ENCODE measurements at places on chromosomes 7 and 10.
A peak's percentile ranks its signal among the peaks of the same experiment; 100 is the strongest.

GRCh38 chr7:156892081-156892800, 742 bp downstream of the LMBR1 start:
- peak; percentile 66 for DNase-seq

GRCh38 chr7:21704359-21704758, 161.5 kb downstream of the DNAH11 start:
- DNase-seq = no peak

DNA sequence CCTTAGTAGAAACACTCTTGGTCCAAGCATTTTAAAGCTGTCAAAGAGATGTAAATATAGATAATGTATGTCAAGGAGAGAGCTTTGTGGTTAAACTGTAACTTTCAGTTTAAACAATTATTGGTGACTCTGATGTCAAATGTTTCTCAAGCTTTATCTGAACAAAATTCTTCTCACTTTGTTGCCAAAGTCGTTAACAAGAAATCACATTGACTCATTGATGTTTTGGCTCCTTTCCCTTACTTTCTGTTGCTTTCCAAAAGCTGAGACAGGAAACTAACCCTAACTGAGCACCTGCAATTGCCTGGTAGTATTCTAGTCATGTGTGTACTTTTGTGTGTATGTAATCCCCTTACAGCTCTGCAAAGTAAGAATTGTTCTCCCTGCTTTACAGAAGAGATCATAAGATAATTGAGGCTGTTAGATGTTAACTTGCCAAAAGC, 108.5 kb downstream of the CFTR start:
- DNase-seq = no peak

DNA sequence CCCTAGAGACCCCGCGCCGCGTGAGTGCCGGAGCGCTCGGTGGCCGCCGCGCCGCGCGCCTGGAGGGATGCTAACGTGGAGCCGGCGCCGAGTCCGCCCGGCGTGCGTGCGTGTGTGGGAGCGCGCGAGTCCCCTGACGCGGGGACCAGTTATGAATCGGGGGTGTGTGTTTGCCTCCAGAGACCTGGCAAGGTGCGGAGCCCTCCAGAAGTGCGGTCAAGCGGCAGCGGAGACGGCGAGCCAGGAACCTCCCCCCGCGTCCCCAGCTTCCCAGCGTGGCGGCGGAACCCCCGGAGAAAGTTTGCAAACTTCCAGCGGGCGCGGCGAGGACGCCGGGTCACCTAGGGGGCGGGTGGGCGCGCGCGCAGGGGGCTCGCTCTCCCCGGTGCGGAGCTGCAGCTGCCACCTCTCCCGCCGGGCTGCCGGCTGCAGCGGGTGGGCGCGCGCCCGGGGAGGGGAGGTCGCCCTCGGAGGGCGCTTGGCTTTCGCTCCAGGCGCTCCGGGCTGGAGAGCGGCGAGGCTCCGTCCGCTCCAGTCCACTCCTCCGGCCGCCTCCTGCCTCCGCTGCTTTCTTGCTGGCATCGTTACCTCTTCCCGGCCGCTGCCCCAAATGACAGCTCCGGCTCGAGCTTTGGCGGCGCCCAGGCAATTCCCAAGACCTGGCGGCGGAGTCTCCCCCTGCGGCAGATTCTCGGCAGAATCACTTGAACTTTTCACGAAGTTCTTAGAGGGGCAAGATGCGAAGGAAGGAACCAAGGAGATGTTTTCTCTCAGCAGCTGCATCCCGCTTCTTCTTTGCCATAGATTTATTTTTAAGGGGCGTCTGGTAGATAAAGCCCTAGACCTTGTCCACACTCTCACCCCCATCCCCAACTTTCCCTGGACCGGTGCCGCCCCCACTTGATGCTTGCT, 2.3 kb upstream of the CREB5 start:
- DNase-seq = peak; percentile 5

DNA sequence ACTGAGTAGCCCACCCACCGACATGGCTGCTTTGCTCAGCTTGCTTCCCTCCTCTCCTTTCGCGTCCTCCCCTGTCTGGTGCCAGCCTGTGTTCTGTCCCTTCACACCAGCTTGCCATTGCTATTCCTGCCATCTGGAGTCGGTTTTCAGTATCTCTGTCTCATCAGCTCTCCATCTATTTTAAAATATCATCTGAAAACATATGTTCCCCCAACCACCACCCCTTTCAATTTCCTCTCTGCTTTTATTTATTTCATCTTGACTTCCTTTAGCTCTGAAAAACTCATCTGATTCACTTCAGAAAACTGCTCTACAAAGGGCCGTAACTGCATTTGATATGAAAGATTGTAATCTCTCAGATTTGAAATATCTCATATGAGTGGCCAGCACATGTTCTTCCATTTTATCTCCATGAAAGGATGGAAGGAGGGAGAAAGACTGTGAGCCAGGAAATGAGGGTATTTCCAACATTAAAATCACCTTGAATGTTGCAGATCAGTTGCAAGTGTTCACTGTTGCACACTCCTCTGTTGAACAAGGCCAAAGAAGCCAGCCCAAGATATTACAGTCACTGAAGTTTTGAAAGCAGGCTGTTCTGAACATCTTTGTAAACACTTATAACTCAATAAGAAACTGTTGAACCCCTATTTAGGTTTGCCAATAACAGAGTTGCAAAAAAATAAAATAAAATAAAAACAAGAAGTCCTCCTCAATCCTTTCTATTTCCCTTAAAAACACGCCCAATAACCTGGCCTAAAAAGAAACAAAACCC, 202.4 kb upstream of the NEBL start:
- no peak for DNase-seq

GRCh38 chr7:90681336-90682022, 85.4 kb downstream of the CDK14 start:
- no peak for DNase-seq

- no peak for DNase-seq
These were observed 37.1 kb downstream of the XPNPEP1 start for GRCh38 chr10:109886037-109886780.

GRCh38 chr7:133365917-133366316, 113.0 kb downstream of the EXOC4 start:
- DNase-seq = no peak

DNA sequence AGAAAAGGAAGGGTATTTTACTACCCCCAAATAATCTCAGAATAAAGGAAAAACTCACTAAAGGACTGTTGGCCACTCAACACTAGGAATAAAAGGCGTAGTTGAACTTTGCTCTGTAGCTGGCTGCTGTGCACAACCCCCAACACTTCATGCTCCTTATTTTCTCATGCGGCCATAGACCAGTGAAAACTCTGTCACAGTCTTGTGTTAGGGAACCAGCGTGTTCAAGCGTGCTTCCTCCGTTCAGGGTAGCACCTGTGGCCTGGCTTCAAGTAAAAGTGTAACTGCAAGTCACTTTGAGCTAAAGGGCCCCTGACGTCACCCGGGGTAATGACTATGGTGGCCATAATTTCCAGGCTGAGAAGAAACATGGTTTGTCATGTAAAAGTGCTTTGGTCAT, 27.0 kb downstream of the BLNK start:
- DNase-seq = peak; percentile 66

DNA sequence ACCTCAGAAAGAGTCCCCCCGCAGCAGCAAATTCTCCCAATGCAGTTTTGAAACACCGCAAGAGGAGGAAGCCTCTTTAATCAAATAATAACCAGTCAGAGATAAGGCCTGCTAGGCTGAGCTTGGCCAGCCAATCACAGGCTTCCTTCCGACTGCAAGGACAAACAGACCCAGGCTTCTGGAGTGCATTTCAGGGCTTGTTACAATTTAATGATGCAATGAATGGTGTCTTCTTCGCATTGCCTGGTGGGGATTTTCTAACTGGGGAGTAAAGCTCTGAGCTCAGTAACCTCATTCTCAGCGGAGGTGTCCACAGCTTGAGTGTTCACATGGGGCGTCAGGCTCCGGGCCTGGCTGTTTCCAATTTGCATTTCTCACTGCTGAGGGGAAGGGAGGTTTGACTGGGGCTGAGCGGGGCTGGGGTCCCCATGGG, 31.8 kb upstream of the GPAM start:
- DNase-seq = no peak

GRCh38 chr10:124332426-124332825, 86.3 kb downstream of the OAT start:
- DNase-seq = no peak

- no peak for DNase-seq
These were observed 849.9 kb upstream of the GHITM start for GRCh38 chr10:83289373-83289772.

DNA sequence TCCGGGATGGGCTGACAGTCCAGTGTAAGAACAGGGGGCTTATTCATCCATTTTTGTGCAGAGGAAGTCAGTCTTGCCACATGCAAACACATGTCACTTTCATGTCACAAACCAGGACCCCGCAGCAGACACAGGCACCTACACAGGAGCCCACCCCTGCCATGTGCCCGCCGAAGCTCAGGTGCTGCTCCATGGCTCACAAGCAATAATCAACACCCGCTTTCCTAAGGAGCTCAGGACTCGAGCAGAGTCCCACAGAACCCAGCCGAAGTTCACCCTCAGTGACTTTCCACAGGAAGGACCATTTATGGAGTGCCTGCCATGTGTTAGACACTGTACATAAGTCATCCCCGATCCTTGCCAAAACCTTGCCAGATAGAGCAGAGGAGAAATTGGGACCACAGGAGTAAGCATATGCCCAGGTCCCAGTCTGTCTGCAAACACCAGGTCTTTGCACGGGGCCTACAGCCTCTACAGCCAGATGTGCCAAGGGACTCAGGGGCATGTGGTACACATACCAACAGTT, 99.4 kb downstream of the EBF3 start:
- no peak for DNase-seq

- no peak for DNase-seq
These were observed 12.1 kb downstream of the TFR2 start for GRCh38 chr7:100629117-100629716.

DNA sequence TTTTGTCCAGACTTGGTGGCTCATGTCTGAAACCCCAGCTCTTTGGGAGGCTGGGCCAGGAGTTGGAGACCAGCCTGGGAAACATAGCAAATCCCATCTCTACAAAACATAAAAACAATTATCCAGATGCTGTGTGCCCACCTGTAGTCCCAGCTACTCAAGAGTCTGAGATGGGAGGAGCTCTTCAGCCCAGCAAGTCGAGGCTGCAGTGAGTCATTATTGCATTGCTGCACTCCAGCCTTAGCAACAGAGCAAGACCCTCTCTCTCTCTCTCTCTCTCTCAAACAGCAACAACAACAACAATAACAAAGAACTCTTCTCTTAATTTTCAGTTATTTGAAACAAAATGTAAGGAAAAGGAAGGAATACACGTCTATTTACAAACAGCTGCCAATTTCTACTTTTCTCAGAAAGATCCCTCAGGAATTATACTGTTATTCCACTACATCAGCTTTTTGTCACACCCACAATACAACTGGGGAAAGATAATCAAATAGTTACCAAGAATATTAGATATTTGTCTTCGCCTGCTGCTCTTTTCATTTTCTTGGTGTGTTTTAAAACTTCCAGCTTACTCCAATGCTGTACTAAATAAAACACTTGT, 5.1 kb upstream of the TSPAN12 start:
- no peak for DNase-seq

DNA sequence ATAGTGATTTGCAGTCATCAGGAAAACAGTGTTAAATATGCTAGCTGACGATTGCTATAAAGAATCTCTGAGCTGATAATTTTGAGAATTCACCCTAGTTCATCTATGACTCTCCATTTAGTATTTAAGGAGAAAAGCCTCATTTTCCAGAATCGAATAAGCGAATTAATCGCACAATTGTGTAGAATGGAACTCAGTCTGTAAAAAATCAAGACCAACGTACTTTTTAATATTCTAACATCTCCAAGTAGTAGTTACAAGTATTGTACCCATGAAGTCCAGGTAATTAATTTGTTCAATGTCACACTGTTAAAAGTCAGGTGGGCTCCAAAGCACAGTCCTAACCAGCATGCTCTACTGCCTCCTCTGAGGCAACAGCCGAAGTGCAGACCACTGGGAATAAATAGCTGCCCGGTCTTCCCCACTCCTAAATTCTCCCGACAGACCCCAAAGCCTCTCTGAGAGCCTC, 380 bp upstream of the AGBL3 start:
- DNase-seq = no peak

GRCh38 chr10:118106426-118106825, 59.7 kb upstream of the RAB11FIP2 start:
- no peak for DNase-seq

DNA sequence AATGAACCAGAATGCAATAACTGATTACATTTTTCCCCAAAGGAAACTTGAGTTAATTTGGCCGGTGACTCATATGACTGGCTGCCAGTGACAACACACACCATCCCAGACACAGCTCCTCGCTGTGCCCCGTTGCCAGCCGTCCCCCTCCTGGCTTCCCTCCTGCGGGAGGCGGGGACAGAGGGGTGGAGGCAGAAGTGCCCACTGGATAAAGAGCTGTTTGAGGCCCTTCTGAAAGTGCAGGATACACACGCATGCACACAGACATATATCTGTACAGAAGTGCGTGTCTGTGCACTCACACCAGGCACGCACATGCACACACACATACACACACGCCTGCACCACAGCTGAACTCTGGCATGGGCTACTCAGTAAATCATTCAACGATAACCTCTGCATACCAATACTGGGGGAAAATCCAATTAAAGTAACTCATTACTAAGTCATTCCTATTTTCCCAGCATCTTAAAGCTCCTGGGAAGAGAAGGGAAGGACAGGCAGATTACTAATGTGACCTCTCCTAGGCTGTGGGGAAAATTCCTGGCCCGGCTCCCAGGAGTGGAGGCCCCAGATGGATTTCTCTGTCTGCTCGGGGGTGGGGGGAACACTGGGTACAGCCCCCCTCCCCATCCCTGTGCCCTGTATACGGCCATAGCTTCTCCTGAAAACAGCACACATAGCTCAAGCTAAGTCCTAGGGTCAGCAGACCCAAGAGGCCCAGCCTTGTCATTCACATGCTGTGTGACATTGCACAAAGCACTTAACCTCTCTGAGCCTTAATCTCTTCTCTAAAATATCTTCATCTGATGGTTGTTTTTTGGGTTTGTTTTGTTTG, 52.3 kb upstream of the MYL10 start:
- no peak for DNase-seq

DNA sequence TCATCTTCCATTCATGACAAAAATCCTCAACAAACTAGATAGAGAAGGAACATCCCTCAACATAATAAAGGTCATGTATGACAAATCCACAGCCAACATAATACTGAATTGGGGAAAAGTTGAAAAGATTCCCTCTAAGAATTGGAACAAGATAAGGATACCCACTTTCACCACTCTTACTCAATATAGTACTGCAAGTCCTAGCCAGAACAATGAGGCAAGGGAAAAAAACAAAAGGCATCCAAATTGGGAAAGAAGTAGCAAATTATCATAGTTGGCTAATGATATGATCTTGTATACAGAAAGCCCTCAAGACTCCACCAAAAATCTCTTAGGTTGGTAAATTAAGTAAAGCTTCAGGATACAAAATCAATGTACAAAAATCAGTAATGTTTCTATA, 4.7 kb downstream of the POT1 start:
- no peak for DNase-seq

DNA sequence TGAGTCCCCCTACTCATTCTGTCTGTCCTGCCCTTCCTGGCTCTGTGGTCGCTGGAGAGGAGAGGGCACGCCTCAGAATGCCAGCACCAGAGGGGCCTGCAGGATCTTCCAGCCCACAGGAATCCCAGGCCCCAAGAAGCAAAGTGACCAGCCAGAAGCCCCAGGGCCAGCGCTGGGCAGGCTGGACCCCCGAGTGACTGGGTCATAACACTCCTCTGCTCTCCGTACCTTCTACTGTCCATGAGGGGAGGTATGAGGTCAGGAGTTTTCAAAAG, 102.6 kb upstream of the GPR26 start:
- no peak for DNase-seq

- DNase-seq = no peak
These were observed 51.5 kb downstream of the DOCK4 start for GRCh38 chr7:112154690-112155089.

All from memory B cell (primary cell).